ENCODE measurements at places on chromosomes 2 and 18.

GRCh38 chr2:1870431-1870830 is 126.1 kb upstream of the PXDN start:
- no peak for DNase-seq

DNA sequence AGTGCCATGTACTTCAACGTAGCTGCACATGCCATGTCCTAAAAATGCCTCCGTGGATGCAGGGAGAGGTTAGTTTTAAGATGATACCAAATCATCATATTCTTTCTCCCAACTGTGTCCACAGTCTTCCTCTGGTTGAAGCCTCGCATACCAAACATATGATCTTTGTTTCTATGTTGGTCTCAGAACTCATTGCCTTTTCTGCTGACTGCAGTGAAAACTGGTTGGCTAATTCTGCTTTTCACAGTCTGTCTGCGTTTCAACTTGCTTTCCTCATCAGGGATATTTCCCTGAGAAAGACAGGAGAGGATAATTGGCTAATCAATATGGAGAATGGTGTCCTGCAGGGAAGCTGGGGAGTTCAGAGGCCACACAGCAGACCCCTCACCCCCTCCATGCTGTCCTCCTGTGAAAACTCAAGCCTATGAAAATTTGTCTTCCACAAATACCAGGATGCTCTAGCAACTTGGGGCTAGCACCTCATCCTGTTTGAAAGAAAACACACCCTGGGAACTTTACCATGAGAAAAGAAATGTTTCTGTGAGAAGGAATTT is 192.2 kb upstream of the PXDN start:
- DNase-seq = no peak

DNA sequence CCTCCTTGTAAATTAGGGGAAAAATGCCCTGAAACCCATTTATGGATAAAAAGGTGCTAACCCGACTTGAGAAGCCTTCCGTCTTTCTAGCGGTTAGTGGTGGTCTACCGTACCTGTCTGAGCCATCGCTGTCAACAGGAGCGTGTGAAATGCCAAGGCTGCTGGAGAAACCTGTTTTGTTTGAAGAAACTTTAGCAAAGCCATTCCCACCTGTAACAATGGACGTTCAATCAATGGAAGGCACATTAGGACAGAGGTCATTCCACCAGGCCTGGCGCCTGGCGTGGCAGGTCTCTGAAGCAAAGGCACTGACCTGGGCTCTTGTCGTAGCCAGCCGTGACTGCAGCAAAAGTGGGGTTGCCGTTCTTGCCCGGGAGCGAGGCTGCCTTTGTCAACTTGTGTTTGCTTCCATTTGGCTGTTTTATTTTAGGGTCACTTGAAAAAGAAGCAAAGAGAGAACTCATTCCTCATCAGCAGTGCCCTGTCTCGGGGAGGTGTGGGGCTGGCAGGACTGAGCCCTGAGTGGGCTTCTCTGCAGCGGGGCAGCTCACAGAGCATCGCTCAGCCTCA is 47.2 kb downstream of the ZAP70 start:
- DNase-seq = no peak

DNA sequence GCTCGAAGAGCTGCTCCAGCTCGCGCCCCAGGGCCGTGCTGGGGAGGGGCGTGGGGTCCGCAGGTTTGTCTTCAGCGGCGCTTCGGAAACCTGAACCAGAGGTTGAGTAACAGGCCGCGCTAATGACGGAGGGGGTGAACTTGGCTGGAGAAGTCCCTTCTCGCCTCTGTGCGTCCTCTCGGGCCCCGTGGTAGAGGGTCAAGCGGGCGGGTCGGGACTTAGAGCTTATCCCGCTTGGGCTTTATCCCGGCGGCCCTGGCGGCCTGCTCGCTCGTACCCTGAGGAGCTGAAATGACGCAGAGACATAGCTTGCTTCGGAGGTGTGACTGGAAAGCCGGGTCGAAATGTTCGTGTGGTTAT is 479 bp downstream of the RNMT start:
- DNase-seq = peak; percentile 14

GRCh38 chr2:219521066-219521880 is 7.0 kb downstream of the ASIC4 start:
- no peak for DNase-seq

DNA sequence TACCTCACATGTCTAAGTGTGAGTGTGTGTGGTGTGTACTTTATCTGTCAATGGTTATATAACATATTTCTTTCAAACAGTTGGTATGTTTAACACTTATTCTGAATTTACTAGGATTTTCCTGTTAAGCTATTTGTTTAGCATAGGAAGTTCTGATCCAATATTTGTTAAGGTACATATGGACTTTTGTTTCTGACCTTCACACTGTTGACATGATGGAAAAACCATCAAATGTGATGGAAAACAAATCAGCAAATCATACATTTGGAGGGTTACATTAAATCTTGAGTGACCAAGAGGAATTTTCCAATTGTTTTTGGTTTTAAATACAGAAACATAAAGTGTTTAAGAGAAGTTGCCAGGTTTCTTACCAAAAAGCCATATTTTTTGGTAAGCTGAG is 638.9 kb downstream of the STK39 start:
- no peak for DNase-seq

DNA sequence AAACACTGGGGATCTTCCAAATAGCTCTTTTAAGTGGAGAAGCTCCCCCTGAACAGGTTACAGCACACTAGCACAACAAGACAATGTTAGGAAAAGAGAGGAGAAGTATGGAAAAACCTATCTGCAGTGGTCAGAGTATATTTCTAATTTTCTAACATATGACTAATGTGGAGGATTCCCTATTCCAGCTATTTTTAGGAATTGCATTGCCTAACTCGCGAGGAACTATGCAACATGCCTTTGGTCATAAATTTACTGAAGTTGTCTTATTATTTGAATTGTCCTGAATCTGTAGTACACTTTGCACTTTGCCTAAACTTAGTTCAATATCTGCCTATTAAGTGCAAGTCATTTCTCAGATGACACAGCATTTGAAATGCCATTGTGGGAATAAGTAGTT is 381.4 kb downstream of the CCDC85A start:
- no peak for DNase-seq

DNA sequence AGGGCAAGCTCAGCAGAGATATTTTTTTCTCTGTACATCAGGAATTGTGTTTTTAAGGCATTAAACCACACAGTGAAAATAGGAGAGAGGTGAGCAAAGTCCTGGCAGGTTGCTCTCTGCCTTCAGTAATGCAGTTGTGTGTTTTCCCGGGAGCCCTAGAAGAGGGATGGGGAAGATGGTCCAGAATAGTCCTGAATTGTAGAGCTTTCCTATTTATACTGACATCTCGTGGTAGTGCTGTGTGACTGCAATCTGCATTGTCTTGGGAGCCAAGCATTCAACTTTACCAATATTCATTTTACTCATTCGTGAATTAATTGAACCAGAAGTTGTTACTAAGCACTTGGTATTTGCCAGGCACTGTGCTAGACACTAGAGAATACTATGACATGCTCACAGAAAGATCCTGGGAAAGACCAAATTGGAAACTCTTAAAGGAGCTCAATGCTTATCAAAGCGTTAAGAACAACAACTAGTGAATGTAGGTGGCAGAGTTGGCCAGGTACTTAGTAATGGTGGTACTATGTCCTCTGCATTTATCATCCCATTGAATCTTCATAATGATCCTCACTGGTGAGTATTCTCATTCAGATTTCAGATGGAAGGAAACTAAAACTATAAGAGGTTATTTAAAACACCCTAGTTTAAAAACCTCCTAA is 214.6 kb downstream of the TRIB2 start:
- no peak for DNase-seq

- no peak for DNase-seq
These were observed 4.7 kb upstream of the OSBPL1A start for GRCh38 chr18:24402209-24402785.

GRCh38 chr2:131115752-131116151 is 10.6 kb downstream of the PLEKHB2 start:
- no peak for DNase-seq

DNA sequence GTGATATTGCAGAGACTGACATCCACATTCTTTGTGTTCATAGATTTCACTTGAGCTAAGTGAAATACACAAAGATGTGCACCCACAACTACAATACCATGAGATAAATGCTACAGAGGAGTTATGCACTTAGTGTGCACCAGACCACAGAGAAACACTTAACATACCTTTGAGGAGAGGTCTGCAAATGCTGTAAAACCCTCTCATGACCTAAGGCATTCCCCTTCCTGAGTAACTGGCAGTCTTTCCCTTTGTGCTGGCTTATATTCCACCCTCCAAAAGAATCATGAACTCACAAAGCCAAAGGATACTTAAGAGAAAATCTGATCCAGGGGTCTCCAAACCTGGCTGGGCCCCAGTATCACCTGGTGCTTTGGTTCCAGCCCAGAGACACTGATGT is 16.2 kb downstream of the NXPH2 start:
- DNase-seq = no peak

DNA sequence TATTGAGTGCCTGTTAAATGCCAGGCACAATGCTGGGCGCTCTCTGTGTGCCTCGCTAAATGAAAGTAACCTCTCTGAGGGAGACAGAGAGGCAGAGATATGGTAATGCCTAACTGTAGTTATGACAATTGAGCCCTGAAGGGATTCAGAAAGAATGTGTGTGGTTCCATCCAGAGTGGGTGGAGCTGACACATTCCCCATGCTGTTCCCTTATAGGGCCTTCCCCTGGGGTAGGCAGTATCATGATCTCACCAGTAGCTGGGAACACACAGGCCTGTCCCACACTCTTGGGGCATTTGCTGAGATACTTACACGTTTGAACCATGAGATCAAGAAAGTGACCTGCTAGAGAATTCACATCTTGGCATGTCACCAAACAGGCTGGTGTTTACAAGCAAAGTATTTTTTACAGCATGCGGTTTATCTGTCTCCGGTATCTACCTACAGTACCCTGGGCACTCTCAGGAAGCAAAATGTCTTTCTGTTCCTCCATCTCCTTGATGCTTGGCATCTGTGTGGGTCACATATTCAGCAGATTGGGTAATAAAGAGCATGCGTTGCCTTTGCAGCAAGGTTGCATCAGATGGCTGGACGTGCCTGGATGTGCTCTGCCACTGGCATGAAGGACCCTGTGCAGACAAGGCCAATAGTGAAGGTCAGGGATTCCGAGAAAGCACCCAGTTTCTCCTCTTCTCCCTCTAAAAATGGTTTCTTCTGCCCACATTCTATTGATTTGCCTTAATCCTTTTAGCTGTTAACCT is 9.4 kb downstream of the CTIF start:
- no peak for DNase-seq

DNA sequence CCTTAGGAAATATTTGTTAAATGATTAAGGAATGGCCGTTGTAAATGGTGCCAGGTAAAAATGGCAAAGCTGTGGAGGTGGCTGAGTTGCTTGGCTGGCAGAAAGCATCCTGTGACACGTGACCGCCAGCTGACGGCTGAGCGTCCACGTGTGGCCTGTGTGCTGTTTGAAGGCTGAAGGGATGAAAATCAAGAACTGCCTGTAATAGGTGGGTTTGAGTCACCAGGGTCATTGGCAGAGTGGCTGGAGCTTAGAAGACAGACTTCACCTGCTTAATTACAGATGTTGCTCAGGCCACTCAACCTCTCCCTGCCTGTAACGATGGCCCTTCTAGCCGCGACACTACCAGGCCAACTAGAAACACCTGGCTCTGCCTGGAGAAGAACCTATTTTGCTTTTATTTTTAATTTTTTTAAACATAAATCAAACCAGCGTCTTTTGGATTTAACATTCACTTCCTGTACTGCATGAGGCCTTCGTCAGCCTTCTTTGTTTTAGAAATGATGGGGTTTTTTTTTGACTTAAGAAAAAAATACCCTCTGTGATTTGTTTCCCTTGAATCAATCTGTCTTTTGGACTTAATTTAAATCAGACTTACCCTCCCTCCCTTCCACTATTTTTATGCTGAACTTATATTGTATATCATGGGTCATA is 206.5 kb downstream of the PRKCE start:
- DNase-seq = no peak

DNA sequence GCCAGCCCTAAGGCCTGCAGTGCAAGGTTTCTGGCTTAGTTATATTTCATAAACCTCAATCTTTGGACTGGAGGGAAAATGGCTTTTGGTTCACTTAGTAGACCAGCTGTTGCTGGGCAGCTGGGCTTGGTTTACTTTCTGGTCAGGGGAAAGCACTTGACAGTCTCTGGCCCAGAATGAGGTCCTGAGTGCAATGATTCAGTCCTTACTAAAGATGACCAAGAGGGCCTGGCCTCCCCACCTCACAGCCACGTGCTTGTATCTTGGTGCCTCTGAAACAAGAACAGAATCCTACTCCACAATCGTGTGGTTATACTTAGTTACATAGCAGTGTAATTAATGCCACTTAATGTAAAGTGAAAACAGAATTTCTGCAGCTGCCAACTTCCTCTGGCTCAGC is 325.5 kb upstream of the MEIS1 start:
- no peak for DNase-seq

GRCh38 chr2:9060819-9061218 is 57.3 kb upstream of the MBOAT2 start:
- no peak for DNase-seq

DNA sequence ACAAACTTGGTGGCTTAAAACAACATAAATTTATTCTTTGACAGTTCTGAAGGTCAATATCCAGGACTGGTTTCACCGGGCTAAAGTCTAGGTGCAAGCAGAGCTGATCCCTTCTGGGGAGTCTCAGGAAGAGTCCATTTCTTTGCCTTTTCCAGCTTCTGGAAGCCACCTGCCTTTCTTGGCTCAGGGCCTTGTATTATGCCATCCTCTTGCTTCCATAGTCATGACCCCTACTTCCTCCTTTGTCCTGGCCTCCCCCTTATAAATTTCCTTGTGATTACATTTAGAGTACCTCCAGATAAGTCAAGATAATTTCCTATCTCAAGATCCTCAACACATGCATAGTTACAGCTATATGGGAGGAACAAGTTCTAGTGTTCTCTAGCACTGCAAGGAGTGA is 1089.5 kb downstream of the LRP1B start:
- no peak for DNase-seq

Measured in activated T-cell treated with anti-CD3 and anti-CD28 coated beads for 24 hours (primary cell).